ENCODE measurements at places on chromosomes 1 and 21.

- DNase-seq = peak; percentile 65
These were observed 553 bp downstream of the TTC3 start for GRCh38 chr21:37073417-37074196.

DNA sequence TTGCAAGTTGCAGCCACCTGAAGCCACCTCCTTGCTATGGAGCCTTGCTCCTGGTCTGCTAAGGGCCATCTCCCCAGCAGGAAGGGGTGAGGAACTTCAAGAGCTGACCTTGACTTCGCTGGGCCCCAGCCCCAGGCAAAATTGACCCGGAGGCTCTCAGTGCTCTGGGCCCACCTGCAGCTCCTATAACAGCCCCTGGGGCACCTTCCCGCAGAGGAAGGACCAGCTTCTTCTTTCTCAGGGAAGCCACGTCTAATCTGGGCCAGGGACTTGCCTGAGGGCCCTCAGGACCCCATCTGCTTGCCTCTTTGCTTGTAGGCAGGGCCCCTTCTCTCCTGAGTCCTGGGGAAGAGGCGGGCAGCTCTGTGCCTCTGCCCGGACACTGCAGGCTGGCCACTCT is 30.9 kb upstream of the GNPAT start:
- no peak for DNase-seq

- no peak for DNase-seq
These were observed 48.9 kb downstream of the SYF2 start for GRCh38 chr1:25183126-25183980.

DNA sequence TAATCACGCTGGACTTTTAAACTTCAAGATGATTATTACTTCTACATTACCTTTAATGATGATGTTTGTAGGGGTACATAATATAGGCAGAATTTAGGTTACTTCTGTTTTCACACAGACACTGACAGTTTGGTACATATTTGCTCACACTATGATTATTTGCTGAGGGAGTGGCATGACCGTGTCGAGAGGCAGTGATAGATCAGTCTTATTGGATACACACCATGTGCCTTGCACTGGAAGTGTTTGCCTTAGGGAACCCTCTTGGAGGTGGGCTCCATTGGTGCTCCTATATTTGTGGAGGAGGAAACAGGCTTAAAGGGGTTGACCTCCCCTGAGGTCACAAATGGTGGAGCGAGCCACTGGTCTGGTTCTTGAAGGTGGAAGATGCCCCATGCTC is 132.1 kb downstream of the PRDM2 start:
- DNase-seq = no peak

GRCh38 chr1:30900931-30901560 is 7.5 kb downstream of the SDC3 start:
- DNase-seq = no peak

- DNase-seq = no peak
These were observed 121.1 kb upstream of the RAVER2 start for GRCh38 chr1:64623750-64624191.

DNA sequence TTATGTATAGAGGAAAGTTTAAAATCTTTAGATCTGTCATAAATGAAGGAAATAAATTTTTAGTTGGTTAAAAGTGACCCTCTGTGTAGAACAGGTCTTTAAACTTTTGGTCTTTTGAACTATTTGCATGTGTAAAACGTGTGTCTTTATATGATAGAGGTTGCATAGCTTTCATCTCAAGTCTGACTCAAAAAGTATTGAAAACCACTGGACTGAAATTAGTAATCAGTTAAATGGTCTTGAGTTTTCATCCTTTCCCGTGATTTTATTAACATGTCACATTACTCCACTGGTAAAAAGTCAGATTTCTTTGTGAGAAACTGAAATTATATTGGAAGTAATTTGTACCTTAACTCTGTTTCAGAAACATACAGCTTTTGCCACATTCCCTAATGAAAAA is 1.8 kb downstream of the RNPC3 start:
- DNase-seq = no peak

DNA sequence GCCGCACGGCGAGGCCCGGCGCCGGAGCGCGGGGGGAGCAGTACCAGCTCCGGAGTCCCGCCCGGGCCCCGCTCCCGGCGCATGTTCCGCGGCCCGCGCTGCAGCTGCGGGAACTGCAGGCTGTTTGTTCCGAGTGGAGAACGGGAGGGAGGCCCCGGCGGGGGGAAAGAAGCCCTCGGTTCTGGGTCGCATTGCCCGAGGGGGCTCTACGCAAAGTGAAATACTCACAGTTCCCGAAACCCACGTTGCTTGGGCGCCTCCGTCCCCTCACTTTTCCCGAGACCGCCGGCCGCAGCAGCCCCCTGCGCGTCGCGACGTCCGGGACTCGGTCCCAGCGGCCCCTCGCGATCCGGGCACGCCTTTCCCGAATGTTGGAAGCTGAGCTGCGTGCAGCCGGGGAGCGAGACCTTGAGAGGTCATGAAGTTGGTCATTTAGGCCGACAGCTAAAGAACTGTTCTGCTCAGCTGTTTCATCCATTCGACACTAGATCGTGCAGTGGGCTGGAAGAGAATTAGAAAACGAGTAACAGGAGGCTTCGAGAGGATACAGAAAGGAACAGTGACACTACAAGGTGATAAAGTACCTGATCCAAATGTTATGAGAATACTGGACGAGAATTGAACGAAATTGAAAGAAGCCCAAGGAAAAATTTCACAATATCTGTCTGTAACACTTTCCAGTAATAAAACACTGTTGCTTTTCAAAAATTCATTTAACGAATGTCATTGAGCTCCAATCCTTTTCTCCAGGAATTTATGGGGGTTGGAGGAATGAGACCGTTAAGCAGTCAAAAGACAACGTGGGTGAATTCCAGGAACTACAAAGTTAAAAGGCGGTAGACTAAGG is 657 bp upstream of the LIN9 start:
- DNase-seq = peak; percentile 39

- DNase-seq = no peak
These were observed 19.6 kb upstream of the DUSP10 start for GRCh38 chr1:221761354-221762002.

- DNase-seq = no peak
These were observed 5.9 kb upstream of the PKP1 start for GRCh38 chr1:201277441-201277840.
